ENCODE measurements at places on chromosomes 13 and 19. TPM values are rescaled to one million over a fixed set of nuclear protein-coding genes. Genes with fewer than 3 reads are reported as not detected.

The MCEMP1 gene
- total RNA-seq: not detected

The FPR2 gene
- total RNA-seq: not detected

The LRRC63 gene
- under 0.01 TPM for total RNA-seq

The KASH5 gene
- not detected for total RNA-seq

The BABAM1 gene
- 96.8 TPM for total RNA-seq

The TEX26 gene
- total RNA-seq: not detected

The ADM5 gene
- 0.59 TPM for total RNA-seq

The GRK1 gene
- not detected for total RNA-seq

The C19orf44 gene
- total RNA-seq: 2.0 TPM

The SULT2A1 gene
- total RNA-seq: not detected

The ANGPTL8 gene
- not detected for total RNA-seq

The IGFL1 gene
- total RNA-seq: not detected

The ARRDC2 gene
- total RNA-seq: 5.9 TPM

The IZUMO2 gene
- total RNA-seq: not detected

The ELSPBP1 gene
- total RNA-seq: not detected

The GPR18 gene
- not detected for total RNA-seq

The PCDH20 gene
- total RNA-seq: 0.08 TPM

Data from smooth muscle cell of the coronary artery (primary cell).